NCI-H1092 (cell line): ENCODE measurements at places on chromosomes 3 and 15.

DNA sequence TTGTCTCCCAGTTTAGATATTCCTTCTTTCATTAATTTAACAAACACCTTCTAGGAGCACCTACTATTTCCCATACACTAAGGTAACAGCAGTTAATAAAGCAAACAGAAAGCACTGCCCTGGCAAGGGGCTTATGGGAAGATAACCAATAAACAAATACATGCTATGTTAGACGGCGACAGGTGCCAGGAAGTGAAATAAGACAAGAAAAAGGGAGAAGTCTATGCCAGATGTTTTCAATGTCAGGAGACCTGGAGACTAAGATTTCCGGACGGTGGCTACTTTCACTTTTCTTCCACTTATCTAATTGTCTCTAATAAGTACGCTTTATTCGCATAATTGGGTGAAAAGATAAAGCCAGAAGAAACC lies 32.5 kb upstream of the ZNF445 start:
- DNase-seq, result no peak

GRCh38 chr15:68676926-68677325 lies 98.1 kb downstream of the CORO2B start:
- DNase-seq, result no peak

- DNase-seq, result no peak
Observed at GRCh38 chr3:42533161-42533897, 30.9 kb downstream of the VIPR1 start.

DNA sequence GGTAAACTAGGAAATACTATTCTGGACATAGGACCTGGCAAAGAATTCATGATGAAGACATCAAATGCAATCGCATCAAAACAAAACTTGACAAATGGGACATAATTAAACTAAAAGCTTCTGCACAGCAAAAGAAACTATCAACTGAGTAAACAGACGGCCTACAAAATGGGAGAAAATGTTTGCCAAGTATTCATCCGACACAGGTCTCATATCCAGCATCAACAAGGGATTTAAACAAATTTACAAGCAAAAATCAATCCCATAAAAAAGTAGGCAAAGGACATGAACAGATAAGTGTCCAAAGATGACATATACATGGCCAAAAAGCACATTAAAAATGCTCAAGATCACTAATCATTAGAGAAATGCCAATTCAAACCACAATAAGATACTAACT lies 1088.9 kb downstream of the NAALADL2 start:
- peak; percentile 70 for DNase-seq

- no peak for DNase-seq
Observed at GRCh38 chr3:117817103-117817502, 1107.5 kb downstream of the TUSC7 start.

GRCh38 chr15:55016225-55016624 lies 180.5 kb downstream of the RSL24D1 start:
- DNase-seq, result no peak

- no peak for DNase-seq
Observed at GRCh38 chr15:43749690-43750345, 3.6 kb downstream of the PDIA3 start.

DNA sequence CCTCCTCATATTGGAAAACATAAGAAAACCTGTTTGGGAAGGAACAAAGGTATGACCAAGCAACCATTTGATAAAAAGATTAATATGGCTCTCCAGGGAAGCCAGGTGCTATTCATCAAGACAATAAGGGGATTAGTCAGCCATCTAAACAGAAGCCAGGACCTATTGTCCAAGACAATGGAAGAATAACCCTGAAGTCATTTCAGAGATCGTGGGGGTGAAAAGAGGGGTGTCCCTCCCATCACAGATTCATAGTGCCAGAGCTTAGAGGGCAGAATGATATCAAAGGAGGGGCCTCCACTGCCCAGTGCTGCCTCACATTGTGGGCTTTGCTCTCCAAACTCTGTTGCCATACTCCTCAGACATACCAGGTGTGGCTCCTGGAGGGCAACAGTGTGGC lies 73.5 kb downstream of the DAPK2 start:
- DNase-seq, result no peak

DNA sequence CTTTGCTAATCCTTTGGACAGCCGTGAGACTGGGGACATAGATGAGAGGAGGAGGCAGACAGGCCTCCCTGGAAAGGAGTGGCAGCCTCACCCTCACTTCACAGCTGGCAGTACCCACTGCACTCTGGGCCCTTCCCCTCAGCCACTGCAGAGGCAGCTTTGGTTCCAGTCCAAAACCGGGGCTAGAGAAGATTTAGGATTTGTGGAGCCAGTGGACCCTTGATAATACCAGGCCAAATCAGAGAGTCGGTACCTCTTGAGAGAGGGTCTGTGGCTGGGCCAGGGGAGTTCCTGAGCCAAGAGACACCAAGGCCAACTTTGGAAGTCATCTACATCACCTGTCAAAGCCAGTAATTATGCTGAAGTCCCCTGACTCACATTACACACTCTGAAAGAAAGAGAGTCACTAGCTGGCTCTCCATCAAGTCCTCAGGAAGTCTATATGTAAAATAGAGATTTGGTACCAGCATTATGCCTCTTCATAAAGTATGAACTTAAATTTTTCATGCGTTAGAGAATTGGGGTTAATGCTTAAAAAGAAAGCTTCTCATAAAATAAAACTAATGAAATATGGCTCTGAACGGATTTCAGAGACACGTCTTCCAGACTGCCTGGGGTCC lies 244.1 kb upstream of the SEMA6D start:
- DNase-seq, result no peak

DNA sequence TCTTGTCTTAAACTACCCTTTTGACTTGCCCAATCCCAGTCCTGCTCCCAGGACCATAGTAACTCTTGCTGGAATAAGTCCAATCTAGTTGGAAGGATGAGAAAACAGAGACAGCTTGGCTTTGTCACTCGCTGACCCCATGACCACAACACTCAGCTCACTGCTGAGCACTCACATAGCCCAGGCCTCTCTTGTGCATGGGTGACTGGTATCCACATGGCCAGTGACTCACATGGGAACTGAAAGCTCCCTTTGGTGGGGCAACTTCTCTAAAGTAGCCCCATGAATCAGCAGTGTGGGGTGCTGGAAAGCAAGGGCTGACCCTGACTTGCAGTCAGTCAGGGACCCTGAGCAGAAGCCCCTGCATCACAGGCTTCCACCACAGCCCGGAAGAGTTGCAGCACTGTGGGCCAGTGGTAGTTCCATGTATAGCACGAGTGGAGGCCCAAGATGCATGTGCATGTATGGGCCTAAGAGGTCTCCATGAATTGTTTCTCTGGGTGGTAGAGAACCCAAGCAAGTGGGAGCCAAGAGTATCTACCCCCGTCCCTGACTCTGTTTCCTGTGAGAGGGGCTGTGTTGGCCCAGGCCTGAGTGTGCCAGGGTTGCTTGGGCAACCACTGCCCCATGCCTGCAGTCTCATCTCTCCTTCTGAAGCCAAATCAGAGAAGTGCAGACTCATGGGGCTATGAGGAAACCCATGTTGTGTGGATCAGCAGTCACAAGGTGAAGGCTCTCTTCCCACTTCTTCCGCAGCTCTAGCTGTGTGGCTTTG lies 62.1 kb upstream of the XCR1 start:
- no peak for DNase-seq

GRCh38 chr3:143123353-143123984 lies 3.9 kb downstream of the CHST2 start:
- DNase-seq, result no peak

DNA sequence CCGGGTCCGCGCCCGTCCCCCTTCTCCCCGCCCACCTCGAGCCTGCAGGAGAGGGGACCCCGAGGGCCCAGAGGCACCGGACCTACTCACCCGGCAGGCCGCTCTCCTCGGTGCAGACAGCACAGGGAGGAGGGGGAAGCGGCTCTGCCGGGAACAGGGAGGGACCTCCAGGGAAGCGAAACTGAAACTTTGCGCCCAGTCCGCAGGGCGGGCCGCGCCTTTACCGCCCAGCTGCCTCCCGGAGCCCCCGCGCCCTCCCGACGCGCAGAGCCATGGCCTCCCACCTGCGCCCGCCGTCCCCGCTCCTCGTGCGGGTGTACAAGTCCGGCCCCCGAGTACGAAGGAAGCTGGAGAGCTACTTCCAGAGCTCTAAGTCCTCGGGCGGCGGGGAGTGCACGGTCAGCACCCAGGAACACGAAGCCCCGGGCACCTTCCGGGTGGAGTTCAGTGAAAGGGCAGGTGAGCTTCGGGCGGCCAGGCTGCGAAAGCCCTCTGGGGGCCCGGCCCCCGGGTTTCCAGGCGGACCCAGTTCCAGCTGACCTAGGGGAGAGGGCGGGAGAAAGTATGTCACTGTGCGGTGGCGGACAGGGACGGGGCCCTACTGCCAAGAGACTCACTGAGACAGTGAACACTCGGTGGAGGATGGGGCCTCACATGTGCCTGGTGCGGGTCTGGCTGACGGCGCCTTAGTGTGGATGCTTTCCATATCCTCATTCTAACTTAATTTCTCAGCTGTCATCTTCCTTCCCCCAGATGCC lies at the start of the genes DTX3L and PARP9:
Gene DTX3L, plus strand, starts transcription at position 184 of the 758 bp plus-strand sequence. Its CDS starts 89 bp downstream, at position 273.
Gene PARP9, minus strand, starts transcription at position 146 of the 758 bp plus-strand sequence. CDS start 4,680 bp downstream, outside the sequence.
- peak; percentile 43 for DNase-seq

- DNase-seq, result no peak
Observed at GRCh38 chr3:170306015-170306414, 51.5 kb upstream of the SKIL start.

DNA sequence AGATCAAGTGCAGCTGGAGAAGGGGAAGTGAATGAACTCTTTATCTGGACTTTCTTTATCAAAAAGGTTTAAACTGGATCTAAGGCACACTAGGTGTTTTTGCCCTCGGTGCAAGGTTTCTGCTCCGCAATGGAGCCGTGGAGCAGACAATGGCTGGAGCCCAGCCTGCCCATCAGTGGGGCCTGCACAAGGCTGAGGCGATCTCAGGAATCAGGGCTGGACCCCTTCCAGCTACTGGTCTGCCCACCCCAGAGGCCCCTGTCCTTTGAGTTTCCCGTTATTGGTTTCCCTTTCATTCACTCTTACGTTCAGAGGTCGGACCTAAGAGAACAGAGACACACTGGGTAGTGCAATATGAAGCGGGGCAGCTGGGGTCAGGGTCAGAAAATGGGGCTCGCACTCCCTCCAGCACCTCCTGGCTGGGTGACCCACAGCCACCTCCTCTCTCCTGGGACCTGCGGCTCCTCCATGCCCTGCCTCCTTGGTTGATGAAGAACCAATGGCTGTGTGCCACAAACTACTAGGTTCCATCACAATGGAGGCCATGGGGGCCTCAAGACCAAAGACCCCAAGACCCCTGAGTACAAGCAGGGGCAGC lies 164.6 kb downstream of the CHSY1 start:
- no peak for DNase-seq

GRCh38 chr3:15616053-15616452 lies 14.5 kb downstream of the BTD start:
- DNase-seq, result no peak

DNA sequence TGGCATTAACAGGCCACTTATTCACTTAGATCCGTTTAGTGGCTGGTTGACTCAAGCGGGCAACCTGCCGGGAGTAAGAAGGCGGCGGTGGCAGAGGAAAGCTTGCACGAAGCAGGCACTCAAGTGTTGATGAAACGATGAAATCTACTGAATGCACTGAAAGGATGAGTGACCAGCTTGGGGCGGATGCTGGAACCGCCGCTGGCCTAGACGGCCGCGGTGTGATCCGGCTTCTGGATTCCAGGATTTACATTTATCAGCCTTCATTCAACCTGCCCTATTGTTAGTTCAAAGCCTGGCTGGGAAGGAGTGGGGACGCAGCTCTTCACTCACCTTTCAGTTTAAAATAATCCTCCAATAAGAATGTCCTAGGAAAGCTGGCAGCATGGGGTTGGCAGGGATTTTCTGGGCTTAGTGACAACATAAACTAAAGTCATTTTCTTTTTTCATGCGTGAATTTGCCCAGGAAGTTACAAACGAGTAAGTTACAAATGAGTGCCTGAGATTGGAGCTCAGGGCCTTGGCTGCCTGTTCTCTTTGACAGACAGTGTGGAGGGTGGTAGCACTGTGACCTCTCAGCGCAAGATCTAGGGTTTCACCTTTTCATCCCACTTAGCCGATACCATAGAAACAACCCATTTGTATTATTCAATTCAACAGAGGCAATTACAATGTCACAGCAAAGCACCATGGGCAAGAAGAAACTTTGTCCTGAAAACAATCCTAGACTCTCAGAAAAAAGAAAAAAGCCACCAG lies 1.1 kb upstream of the PLCH1 start:
- peak; percentile 40 for DNase-seq

GRCh38 chr3:195086885-195087284 lies 184.1 kb downstream of the XXYLT1 start:
- no peak for DNase-seq

DNA sequence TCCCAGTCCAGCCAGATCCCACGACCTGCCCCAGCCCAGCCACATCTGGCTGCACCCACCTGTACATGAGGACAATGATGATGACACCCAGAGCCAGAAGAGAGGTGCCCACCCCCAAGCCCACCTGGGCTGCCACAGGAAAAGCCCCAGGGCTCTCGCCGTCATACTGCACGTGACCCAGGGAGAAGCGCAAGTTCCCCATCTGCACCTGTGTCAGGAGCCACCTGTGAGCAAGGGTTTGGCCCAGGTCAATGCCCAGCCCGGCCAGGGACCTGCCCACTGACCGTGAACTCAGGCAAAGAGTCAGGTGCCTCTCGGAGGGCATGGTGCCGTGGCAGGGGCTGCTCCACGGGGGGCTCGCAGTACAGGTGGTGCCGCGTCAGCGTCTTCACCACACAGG lies 16.3 kb downstream of the PLXNB1 start:
- no peak for DNase-seq

- no peak for DNase-seq
Observed at GRCh38 chr3:7275396-7275795, 414.5 kb downstream of the GRM7 start.

GRCh38 chr3:194082743-194083636 lies 53.0 kb upstream of the HES1 start:
- DNase-seq, result no peak

- DNase-seq, result no peak
Observed at GRCh38 chr3:136620436-136620835, 131.7 kb downstream of the STAG1 start.

GRCh38 chr15:80495401-80495942 lies 91.3 kb downstream of the ARNT2 start:
- no peak for DNase-seq

- no peak for DNase-seq
Observed at GRCh38 chr3:186931532-186932280, 1.4 kb downstream of the ST6GAL1 start.

GRCh38 chr3:122094125-122094524 lies 39.0 kb downstream of the CD86 start:
- no peak for DNase-seq

DNA sequence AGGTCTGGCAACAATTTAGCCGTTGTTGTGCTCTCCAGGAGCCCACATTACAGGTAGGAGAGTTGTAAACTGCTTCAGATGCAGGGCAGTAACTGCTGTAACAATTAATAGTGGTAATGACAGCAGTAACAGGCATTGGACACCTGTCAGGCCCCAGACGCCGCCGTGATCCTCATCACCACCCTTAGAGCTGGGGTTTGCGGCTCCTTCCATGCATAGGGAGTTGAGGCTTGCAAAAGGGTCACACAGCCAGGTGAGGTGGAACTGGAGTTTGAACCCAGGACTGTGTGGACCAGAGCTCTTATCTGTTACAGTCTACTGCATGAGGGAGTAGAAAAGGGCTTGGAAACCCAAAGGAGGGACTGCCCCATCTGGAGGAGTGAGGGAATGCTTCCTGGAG lies 26.8 kb upstream of the NR2C2 start:
- DNase-seq, result no peak

- DNase-seq, result no peak
Observed at GRCh38 chr3:125185805-125186204, 26.7 kb downstream of the SLC12A8 start.
